NCI-H446 treated with DMSO at 0.1 percent for 48 hours (cell line): ENCODE measurements at places on chromosomes 5 and 9.

DNA sequence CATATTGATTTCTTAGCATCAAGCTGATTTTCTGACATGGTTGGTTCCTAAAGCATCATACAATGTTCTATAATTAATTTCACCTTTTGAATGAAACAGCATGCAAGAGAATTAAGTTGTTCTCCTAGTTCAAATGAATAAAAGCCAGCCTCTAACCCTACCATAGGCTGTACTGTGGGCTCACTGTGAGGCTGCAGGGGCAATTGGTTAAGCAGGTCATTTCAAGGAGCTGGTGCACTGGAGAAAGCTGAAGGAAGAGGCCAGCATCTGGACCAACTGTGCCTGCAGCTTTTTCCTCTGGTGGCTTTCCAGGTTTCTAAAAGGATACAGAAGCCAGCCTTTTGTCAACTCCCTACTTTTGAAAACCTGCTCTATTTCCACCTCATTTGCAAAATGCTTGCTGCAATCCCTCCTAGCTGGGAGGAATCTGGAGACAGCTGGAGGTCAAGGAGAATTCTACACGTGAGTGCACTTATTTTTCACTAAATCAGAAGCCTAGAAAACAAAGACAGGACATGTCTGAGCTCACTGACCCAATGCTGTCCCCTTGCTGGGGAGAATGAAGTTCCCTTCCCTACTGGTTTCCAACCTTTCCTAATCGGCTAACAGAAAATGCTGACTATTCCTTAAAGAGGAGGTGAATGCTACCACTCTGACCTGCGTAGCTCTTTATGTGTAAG is 158.9 kb downstream of the APBA1 start:
- DNase-seq = no peak

- no peak for DNase-seq
Observed at GRCh38 chr5:89930591-89931392, 478.8 kb downstream of the CETN3 start.

- no peak for DNase-seq
Observed at GRCh38 chr9:12819436-12820185, 44.8 kb downstream of the LURAP1L start.

DNA sequence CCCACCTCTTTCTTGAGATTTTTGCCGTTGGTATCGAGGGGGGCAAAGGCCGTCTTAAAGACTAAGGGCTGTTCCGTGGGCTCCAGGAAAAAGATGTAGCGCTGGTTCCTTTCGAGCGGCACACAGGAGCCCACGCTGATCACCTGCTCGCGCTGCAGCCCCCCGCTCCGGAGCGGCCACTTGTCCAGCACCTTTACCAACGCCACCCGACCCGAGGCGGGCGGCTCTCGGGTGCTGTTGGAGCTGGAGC is 781 bp downstream of the NRG2 start:
- no peak for DNase-seq

- DNase-seq = no peak
Observed at GRCh38 chr5:11955331-11955730, 51.1 kb upstream of the CTNND2 start.

GRCh38 chr5:112059579-112060135 is 302.7 kb upstream of the NREP start:
- DNase-seq = no peak

DNA sequence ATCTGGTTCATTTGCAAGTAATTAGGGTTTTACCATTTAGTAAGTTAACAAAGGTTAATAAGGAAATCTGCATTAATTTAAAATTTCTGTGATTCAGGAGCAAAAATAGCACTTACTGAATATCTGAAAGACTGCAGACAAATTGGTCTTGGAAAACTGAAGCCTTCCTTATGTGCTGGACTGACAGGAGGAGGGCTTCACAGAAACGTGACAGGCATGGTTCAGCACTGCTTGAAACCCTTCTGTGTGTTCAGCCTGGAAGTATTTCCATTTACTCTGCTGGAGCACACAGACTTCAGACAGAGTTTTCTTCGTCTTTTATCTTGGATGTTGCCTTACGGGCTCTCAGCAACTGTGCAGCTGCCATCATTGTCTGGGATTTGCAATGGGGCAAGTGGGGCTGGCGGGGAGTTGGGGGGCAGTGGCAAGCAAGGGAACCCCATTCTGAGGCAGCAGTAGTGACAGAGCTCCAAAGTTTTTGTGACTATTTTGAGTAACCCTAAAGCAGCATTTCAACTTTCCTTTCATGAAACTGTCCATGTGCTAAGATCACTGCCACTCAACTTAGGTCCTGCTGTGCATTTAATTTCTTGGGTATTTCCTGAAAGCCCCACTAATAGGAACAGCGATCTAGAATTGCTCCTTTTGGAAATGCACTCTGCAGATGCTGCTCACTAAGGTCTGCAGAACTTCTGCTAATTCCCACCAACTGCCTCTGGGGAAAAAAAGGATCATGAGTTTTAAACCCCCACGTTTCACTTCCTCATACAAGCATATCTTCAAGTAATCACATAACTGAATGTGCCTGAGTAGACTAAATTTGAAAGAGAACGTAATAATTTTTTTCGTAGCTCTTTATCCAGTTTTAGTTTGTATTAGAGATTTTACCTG is 56.6 kb downstream of the KCNN2 start:
- DNase-seq = no peak

GRCh38 chr9:89530726-89531125 is 32.8 kb upstream of the SEMA4D start:
- no peak for DNase-seq

DNA sequence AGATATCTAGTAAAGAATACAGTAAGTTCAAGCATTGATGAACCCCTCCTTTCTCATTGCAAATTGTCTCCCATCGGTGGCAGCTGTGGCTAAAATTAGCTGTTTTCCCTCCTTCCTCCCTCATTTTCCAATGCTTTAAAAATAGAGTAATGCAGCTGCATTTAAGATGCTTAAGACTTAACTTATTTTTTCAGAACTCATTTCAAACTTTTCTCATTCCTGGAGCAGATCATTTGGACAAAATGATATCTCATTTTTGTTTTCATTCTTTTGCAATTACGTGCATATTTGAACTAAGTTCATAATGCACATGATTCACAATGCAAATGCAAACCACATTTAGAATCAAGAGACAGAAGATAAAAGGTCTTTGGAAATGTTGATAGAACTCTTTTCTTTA is 14.6 kb downstream of the HSPB3 start:
- no peak for DNase-seq

GRCh38 chr5:2112173-2113025 is 229.7 kb upstream of the IRX4 start:
- DNase-seq = no peak

DNA sequence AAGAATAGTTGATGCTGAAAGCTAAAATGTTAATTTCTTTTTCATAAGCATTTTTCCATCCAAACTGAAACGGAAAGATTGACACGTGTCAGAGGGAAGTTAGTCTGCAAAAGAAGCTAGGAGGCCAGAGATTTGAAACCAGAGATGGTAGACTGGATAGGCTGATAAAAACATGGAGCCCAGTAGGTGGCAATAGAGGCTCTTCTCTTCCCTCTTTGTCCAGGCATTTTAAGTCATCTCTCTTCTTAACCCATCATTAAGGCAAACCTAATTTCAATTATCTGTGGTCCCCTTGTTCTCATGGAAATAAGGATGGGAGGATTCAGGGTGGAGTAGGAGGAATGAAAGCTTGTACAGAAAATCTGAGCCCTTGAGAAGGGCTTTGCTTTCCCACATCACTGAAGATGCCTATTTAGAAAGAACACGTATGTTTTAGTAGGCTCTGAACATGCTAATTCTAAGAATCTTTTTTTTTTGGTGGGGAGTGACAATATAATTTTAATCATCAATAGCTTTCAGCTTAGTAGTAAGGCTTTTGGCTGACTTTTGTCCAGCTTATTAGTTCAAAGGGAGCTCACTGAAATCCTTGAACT is 66.6 kb downstream of the ZNF474 start:
- peak; percentile 82 for DNase-seq

DNA sequence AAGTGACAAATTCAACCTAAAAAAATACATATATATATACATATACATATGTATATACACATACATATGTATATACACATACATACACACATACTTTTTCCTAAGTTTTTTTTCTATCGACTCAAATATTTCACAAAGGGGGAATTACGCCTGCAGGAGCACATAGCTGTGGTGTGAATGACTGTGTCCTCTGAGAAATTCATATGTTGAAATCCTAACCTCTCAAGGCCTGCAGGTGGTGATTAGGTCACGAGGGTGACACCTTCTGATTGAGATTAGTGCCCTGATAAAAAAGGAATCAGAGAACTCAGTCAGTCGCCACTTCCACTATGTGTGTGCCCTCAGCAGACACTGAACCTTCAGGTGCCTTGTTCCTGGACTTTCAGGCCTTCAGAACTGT is 248.7 kb downstream of the SEMA5A start:
- DNase-seq = no peak

DNA sequence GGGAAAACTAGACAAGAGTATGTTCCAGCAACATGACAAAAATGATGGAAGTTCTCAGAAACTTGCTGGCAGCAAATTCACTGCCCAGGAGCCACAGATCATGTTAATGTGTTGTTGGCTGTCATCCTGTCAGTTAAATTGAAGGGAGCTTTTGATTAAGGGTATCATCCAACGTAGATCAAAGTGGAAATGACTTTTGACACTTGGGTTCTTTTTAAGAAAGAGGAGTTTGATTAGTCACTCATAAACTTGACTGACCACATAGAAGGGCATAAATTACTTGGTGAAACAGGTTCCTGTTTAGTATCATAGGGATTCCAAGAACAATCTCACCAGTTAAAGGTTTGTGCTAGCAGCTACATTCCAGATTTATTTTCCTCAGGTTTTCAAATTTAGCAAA is 288.7 kb downstream of the CSNK1G3 start:
- no peak for DNase-seq

- DNase-seq = no peak
Observed at GRCh38 chr9:77507212-77507961, 140.7 kb downstream of the GNA14 start.
